H4 (cell line): ENCODE measurements at places on chromosomes 12 and 14. TPM values are rescaled to one million over a fixed set of nuclear protein-coding genes. Genes with fewer than 3 reads are reported as not detected.

- DNase-seq: no peak
These were observed 43.6 kb downstream of the DDX51 start for GRCh38 chr12:132100306-132101065.

Gene RASSF8
- 18.8 and 19.8 TPM in 2 replicates for total RNA-seq

Gene HIGD1C
- not detected in 2 replicates for total RNA-seq

Gene CHURC1
- total RNA-seq: 77.0 and 92.5 TPM in 2 replicates
